ENCODE measurements at places on chromosomes 7 and 10.

- no peak for DNase-seq
Observed at GRCh38 chr7:149191851-149192250, 3.5 kb upstream of the ZNF282 start.

DNA sequence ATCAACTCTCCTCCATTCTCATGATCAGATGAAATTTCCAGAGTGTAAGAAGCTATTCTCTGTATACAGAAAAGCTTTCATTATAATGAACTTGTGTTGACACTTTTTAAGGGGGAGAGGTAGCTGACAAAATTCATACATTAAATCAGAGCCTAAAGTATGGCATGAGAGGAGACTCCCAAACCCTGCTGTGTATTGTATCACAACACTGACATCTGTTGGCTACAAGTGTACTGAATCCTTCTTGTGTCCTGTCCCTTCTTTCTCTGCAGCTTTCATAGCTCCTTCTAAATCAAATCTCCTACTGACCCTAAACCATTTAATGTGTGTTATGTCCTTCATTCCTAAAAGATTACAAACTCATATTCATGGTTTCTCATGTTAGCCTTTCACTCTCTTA lies 70.9 kb downstream of the GCC1 start:
- DNase-seq = no peak

DNA sequence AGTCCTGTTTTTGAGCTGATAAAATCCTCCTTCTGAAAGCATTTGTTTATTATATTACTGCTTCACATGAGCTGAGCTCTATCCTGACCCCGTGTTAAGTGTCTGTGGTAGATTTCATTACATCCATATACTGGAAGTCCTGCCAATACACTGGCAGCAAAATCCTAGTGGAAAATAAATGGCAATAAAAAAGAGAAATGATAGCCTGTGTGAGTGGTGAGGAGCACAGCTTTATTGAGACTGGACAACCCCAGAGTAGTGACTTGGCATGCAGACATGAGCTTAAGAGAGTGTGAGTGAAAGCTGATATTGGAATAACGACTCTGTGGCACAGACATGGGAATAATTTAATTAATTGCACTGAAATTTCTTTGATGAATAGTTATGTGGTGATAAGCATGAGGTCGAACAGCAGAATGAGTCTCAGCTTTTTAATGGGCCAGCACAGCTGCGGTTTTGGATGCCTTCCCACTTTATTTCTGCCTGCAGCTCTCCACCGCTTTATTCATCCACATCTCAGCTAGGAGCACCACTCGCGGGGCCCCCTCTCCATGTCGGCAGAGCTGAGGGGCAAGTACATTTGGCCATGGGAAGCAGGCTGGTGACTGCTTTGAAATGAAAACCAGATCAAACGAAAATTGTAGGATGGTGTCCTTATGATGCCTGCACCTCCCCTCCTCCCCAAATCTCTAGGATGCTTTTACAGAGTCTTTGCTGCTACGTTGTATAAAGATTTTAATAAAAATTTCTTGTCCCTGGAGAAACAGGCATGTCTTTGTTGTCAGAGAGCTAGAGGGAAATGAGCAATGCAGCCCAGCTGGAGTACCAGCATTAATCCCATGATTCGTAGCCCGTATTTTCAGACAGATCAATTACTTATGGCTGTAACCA lies 494.3 kb downstream of the AUTS2 start:
- DNase-seq = peak; percentile 12

GRCh38 chr10:94217411-94217810 lies 145.3 kb downstream of the NOC3L start:
- DNase-seq = no peak

GRCh38 chr10:127345231-127345965 lies 149.0 kb upstream of the INSYN2A start:
- DNase-seq = no peak

DNA sequence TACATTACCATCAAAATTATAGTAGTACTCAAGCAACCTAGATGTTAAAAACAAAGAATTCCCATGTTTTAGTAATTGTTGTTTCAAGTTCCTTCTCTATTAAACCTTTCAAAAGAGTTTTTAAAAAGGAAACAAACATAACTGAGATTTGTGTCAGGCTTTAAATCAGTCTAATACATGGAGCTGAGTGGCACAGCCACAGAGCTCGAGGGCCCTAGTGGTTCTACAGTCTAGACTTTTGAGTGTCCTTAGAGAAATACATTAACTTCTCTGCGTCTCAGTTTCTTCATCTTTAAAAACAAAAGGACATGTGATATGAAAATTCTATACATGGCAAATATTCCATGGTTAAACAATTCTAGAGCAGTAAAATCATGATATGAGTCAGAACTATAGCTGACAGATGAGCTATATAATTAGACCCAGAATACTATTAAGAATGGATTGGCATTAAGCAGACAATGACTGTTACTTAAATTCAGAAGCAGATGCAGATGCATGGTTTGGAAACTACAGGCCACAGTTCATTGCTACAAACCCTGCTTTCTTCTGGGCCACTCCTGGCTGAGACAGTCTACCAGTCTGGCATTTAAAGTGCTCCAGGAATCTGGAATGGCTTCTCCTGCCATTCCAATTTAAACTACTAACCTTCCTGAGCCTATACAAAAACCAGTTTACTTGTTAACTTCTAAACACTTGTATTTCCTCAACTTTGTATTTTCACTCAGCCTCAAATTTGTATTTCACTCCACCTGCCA lies 77.4 kb downstream of the EPC1 start:
- no peak for DNase-seq

DNA sequence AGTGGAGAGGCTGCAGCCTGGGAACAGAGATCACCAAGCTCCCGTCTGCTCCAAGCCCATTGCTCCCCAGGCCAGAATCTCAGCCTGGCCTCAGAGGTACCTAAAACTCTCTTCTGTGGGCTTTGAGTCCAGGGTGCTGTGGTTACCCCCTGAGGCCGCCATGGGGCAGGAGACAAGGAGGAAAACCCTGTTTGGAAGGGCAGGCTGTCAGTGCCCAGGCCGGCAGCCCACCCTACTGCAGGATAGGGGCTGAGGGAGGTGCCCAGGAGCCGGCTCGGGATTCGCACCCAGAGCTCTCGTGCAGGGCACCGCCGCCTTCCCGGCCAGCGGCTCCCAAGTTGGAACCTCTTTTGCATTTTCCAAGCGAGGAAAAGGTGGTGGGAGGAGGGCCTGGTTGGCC lies 24.5 kb downstream of the UNCX start:
- peak; percentile 52 for DNase-seq

DNA sequence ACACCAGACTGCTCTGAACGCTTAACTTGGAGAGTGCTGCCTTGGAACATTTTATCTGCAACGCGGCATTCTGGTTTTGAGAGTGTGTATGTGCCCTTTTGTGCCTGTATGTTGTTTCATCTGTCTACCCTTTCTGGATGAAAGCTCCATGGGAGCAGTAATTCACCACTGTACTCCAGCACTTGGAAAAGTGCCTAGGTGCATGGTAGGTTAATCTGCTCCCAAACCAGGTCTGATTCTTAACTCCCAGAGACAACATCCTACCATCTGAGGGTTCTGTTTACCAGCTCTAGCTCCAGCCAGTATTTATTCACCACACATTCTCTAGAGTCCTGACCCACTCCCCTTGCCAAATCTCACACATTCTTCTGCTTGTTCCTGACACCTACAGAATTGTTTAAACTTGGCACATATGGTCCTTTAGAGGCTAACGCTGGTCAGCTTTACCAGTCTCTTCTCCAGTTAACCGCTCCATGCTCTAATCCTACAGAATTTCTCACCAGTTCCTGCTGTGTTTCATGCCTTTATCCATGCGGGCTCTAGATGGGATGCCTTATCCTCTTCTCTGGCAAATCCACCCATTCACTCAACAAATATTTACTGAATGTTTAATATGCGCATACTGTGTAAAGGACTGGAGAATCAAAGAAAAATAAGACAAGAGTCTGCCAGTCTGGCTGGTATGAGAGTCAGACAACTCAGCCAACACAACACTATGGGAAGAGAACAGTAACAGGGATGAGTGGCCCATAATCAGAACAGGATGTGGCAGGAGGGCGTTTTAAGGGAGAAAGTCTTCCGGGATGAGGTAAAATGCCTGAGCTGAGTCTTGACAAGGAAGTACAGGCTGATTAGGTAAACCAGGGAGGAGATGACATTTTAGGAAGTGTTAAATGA lies 46.3 kb downstream of the MTPN start:
- no peak for DNase-seq

Measured in posterior cingulate gyrus (tissue), 11 donors.